Inflammatory macrophage treated with lipopolysaccharide for 1 hour (primary cell): ENCODE measurements at places on chromosomes 13 and 19.

DNA sequence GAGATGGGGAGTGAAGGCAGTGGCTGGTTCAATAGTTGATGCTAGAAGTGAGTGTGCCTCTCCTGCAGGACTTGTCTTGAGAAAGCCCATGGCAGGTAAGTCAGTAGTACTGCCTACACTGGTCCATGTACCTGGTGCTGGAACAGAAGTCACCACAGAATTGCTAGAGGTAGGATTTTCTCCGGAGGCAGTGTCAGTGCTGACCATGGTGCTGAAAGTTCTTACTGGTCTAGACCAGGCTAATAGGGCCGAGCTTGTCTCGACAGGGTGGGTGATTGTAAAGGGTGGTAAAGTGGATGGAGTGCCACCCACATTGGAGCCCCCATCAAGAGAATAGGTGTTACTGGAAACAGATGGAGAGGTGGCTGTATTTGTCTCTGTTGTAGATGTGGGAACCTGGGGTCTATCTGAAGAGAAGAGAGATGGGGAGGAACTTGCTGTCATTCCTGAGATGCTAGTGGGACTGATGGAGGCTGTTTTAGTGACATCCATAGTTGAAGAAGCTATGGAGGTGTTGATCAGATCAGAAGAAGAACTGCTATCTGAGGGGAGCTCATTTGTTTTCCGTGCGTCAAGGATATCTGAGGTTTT, 36.6 kb downstream of the MUC16 start:
- no peak for DNase-seq

- no peak for DNase-seq
These were observed 667 bp upstream of the ZNF790 start for GRCh38 chr19:36838784-36839324.

DNA sequence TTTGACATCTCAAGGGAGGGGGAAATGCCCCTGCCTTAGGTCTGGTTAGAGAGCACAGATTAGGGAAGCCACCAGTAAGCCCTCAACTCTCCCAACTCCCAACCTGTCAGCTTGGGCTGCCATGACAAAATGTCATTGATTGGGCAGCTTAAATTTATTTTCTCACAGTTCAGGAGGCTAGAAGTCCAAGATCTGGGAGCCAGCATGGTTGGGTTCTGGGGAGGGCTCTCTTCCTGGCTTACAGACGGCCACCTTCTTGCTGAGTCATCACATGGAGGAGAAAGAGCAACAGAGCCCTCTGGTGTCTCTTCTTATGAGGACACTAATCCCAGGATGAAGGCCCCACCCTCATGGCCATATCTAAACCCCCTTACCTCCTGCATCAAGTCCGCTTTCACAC, 24.2 kb downstream of the C19orf12 start:
- DNase-seq, result peak; percentile 70

DNA sequence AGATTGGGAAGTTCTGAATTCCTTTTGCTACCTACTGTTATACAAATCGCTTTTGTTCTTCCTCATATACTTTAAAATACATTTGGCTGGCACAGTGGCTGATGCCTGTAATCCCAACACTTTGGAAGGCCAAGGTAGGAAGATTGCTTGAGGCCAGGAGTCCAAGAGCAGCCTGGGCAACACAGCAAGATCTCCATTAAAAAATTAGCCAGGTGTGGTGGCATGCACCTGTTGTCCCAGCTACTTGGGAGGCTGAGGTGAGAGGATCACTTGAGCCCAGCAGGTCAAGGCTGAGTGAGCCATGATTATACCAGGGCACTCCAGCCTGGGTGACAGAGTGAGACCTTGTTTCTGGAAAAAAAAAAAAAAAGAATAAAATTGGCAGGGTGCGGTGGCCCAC, 34.4 kb upstream of the CXCL17 start:
- DNase-seq, result no peak

- peak; percentile 59 for DNase-seq
These were observed 3.8 kb upstream of the KCTD12 start for GRCh38 chr13:76890021-76890420.
